ENCODE measurements at places on chromosomes 12 and 14.

DNA sequence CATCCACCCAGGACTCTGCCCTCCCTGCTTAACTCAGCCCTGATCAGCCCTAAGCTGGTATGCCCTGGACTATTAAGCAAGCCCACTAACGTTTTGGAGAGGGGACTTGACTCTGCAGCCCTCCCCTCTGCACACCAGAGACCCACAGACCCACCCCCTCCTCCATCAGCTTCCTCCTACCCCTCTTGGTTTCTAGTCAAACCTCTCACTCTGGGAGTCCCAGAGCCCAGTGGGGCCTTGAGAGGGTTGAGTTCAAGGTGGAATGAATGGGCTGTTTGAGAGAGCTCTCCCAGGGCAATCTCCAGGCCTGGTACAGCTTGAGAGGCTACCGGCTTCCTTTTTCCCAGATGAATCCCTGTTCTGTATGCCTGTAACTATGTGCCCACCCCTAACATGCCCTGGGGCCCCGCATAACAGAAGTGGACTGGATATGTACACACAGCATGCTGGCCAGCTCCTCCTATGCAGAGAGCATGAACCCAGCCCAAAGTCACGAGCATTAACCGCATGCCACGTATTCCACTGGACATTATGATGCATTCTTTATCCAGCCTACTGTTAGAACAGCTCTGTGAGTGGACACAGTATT lies 43.6 kb downstream of the IRF2BPL start:
- DNase-seq, result no peak

DNA sequence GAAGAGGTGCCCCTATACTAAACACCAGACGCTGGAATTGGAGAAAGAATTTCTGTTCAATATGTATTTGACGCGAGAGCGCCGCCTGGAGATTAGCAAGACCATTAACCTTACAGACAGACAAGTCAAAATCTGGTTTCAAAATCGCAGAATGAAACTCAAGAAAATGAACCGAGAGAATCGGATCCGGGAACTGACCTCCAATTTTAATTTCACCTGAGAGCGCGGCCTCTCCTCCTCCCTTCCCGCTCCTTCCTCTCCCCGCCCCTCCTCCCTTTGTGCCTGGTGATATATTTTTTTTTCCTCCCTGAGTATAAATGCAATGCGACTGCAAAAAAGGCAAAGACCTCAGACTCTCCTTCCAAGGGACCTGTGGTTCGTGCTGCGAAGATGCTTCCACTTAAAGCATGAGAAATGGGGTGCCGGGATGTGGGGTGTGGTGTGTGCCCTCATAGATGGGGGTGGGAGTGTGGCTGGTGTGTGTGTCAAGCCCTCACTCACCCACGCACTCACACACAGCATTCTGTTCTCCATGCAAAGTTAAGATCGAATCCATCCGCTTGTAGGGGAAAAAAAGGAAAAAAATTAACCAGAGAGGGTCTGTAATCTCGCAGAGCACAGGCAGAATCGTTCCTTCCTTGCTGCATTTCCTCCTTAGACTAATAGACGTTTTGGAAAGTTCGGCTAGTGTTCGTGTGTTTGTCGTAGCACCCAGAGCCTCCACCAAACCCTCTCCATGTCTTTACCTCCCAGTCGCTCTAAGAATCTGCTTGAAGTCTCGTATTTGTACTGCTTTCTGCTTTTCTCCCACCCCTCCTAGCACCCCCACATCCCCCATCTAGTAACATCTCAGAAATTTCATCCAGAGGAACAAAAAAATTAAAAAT lies 4.5 kb downstream of the HOXC10 start:
- no peak for DNase-seq

- no peak for DNase-seq
These were observed 9.3 kb upstream of the CALCOCO1 start for GRCh38 chr12:53736592-53736991.

DNA sequence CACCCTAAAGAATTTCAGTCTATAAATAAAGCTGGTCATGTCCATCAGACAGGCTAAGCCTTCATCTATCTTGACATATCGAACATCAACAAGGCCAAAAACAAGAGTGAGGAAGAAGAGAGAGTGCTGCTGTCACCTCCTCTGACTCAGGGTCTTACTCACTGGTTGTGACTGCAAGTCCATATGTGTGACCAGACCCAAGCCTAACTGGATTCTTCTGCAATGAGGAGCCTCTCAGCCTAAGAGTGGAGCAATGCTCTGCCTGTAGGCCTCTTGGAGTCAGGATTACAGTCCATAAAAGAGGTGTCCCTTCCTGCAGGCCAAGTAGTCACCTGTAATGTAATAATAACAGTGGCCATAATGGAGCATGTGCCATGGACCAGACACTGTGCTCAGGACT lies 121.2 kb upstream of the SLC35F4 start:
- no peak for DNase-seq

DNA sequence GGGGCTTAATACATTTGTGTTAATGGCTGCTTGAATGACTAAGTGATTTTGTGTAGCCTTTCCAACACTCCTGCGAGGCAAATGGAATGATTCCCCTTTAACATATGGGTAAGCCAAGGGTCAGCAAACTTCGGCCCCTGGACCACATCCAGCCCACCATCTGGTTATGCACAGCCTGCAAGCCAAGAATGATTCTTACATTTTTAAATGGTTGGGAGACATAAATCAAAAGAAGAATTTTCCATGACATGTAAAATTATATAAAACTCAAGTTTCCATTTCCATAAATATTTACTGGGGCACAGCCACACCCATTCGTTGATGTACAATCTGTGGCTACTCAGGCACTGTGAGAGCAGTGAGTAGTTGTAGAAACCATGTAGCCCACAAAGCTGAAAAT lies 9.0 kb downstream of the SLC8B1 start:
- DNase-seq, result no peak

DNA sequence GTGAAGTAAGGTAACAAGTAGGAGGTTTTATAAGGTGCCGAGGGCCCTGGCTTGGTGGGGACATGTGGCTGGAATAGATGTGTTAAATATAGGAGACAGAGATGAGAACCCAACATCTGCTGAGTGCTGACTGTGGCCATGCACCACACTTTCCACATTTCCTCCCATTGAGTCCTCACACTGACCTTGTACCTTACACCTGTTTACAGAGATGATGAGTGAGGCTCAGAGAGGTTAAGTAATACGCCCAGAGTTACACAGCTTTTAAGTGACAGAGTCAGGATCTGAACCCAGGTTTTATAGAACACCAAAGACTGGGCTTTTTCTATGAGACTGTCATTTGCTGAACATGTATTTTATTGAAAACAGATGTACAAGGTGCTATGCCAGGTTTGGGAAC lies 70.8 kb upstream of the LTA4H start:
- no peak for DNase-seq

- DNase-seq, result no peak
These were observed 19.1 kb upstream of the DCP1B start for GRCh38 chr12:2023365-2023764.

DNA sequence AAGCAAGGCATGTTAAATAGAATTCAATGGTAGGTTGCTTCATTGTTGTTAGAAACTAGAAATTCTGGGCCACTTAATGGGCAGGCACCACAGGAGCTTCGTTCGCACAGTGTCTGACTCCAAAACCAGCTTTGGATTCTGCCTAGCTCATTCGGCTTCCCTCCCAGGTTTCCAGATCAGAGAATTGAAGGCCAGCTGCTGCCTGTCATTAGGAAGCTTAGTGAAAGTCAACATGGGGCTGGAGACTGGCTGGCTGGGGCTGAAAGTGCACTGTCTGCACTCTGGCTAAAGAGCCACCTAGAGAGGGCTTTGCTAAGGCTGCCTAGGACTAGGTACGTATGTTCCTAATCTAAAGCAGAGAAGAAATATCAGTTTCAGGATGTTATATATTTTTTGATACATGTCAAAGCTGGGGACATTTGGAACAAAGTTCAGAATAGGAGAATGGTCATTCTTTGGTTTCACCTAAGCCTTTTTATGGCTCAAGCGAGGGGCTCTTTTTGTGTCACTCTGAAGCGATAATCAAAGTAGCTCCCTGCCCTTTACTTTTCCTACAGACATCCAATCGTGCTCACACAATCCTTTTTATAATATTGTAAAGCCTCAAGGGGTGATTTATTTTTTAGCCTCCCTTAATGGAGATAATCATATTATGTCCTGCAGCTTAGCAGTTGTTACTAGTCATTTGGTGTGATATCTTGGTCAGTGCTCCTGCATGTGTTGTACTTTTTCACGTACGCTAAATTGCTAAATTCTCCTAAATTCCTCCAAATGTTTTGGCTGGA lies 238.5 kb upstream of the NAV3 start:
- no peak for DNase-seq

- DNase-seq, result no peak
These were observed 66.6 kb upstream of the BICD1 start for GRCh38 chr12:32039917-32040575.

- DNase-seq, result no peak
These were observed 445.7 kb downstream of the TMTC2 start for GRCh38 chr12:83132360-83132759.

- DNase-seq, result peak; percentile 74
These were observed 8.6 kb downstream of the AK7 start for GRCh38 chr14:96400495-96400894.

DNA sequence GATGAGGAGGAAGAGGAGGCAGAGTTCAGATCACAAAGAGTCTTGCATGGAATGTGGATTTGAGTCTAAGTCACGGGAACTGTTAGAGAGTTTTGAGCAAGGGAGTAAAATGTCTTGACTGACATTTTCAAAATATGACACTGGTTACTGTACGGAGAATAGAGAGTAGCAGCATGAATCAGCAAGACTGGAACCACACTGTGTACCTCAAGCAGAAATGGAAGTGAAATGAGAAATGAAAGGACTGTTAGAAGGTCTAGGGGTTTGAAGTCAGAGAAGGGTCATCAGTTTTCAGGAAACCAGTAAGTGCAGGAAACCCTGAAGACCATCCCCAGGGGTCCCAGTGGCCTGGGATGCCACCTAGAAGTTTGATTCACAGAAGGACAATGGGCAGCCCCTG lies 236.3 kb downstream of the GALC start:
- DNase-seq, result no peak

- DNase-seq, result no peak
These were observed 66.3 kb downstream of the VRK1 start for GRCh38 chr14:96863327-96863985.

DNA sequence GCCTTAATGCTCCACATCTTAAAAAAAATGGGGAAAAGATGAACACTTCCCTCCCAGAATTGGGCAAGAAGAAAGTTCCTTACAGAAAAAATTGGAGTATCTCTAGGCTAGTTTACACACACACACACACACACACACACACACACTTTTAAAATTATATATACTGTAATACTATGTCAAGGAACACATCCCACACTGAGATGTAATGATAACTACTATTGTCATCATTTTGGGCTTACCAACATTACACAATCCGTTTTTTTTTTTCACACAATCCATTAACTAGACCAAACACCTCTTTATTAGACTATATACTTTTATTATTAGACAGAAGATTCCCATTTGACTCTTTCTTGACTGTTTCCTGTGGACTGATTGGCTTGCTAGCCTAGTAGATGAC lies 2.5 kb downstream of the LTBR start:
- no peak for DNase-seq

DNA sequence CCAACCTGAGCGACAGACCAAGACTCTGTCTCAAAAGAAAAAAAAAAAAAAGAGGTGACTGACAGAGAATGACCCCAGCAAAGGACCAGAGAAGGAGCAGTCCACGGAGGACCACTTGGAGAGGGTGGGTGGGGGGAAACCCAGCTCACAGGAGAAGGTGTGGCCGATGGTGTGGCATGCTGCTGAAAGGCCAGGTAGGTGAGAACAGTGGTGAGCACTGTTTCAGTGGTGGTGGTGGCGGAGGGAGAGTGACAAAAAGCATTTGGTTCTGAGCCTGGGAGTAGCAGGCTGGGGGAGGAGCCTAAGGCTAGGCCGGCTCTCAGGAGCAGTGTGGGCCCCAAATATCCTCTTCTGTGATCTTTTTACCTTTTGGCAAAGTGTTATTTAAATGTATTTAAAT lies 63.8 kb downstream of the IRF2BPL start:
- no peak for DNase-seq

- DNase-seq, result no peak
These were observed 216 bp downstream of the IKBIP start for GRCh38 chr12:98644433-98644711.

- peak; percentile 21 for DNase-seq
These were observed 2.5 kb upstream of the OR4N2 start for GRCh38 chr14:19801118-19801464.

DNA sequence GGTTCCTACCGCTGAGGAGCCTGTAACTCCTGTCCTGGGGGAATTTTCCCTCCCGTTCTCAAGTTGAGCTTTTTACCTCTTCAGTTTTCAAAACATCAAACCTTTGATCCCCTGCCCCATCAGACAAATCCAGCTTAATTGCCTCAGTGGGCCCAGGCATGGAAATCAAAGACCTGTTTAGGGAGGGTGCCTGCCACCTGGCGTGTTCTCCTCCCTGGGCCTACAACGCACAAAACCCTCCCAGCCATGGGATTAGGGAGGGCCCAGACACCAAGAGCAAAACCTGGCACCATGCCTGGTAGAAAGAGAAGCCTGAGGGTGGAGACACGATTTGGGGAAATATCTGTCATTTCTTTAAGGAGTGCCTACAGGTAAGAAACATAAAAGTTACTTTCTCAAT lies 672.9 kb downstream of the BCL11B start:
- DNase-seq, result no peak

DNA sequence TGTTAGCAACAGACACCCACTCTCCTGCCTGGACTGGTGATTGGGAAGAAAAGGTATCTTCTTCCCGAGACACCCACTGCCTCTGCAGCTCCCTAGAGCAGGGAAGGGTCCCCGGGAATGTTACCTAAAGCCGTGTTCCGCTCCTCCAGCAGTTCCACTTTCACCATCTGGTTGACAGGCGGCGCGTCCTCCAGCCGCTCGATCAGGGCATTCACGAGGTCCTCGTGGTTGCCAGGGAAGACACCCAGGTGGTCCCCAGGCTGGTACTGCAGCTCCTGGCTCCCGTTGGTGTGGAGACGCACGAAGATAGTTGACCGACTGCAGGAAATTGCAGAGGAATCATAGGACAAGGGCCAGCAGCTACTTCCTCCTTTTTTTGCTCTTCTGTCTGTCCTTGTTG lies 44.2 kb upstream of the FBXO21 start:
- no peak for DNase-seq

GRCh38 chr12:49794811-49795653 lies 33.2 kb downstream of the NCKAP5L start:
- no peak for DNase-seq

GRCh38 chr12:122067966-122068365 lies 10.6 kb upstream of the MLXIP start:
- DNase-seq, result no peak

DNA sequence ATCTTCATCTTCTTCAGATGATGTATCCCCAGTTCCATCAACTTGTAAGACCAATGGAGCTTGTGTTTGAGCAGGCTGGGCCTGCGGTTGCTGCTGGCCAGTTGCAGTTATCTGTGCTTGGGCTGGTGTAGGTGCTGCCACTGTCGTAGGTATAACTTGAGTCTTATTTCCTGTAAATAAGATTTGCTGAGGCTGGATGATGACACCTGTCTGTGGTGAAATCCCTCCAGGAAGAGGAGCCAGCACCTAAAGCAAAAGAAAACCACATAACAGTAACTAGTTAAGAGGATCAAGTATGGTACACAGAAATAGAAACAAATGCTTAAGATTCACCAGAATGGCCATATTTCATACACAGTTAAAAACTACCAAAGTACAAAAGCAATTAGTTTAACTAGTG lies 28.2 kb downstream of the GTF2A1 start:
- no peak for DNase-seq

Measured in anterior cingulate cortex (tissue), 58 donors.